ENCODE measurements at places on chromosomes 4 and X.

- no peak for DNase-seq
These were observed 1574.5 kb upstream of the TENM3 start for GRCh38 chr4:180668732-180669131.

DNA sequence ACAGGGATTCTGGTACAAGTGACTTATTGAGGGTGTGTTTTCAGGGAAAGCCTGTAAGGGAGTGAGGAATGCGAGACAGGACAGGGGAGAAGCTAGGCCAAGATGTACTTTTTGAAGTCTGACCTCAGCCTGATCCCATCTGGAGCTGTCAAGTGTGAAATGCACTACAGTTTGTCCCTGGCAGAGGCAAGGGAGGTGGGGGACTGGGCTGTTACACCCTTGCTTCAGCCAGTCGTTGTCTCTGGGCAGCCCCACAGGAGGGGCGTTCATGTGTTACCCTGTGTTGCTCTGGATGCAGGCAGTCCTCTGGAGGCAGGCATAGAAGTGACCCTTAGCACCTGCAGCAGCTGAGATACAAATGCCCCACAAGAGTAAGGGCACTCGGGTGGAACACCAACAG lies 25.8 kb downstream of the PPEF1 start:
- no peak for DNase-seq

DNA sequence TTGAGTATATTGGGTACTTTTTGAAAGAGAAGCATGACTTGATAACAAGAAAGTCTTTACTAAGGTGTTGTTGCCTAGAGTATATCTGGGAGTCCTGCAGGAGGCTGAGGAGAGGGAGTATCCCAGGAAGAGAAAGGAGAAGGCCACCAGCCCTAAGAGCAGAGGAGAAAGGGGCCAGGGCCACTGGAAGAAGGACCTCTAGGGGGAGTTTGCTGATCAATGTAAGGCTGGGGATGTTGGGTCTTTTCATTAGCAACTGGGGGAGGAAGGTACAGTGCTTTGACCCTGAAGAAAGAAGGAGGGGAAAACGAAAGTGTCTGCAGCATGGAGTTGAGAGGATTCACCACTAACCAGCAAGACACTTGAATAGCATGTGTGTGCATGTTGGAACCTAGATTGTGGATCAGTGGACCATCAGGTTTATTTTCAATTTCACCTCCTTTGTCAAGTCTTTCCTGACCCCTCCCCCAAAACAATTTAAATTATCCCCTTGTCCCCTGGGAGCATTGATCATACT lies 4.5 kb downstream of the SMIM9 start:
- DNase-seq, result no peak

- no peak for DNase-seq
These were observed 207.1 kb downstream of the PPP3CA start for GRCh38 chr4:101140228-101140627.

GRCh38 chrX:45003085-45003484 lies 130.1 kb downstream of the KDM6A start:
- DNase-seq, result no peak

DNA sequence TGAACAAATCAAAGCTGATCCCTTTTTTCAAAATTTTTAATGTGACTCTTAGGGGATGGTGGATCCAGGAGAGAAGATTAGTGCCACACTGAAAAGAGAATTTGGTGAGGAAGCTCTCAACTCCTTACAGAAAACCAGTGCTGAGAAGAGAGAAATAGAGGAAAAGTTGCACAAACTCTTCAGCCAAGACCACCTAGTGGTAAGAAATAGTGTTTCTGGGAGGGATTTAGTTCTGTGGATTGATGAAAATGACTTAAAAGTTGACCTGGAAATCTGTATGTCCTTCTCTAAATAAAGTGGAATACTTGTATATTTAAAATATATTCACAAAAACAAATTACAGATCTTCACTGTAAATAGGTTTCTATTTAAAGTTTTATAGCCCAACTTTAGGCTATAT lies 29.2 kb downstream of the NUDT9 start:
- no peak for DNase-seq

DNA sequence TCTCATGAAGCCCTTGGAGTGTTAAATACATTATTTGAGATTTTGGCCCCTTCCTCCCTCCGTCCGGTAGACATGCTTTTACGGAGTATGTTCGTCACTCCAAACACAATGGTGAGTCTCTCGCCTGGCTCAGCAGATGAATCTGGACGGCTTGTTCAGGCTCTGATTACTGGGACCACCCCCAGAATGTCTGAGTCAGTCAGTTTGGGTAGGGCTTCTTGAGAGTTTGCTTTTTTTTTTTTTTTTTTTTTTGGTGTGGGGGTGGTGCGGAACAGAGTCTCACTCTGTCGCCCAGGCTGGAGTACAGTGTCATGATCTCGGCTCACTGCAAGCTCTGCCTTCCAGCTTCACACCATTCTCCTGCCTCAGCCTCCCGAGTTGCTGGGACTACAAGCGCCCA lies 62.4 kb upstream of the MSANTD1 start:
- DNase-seq, result no peak

DNA sequence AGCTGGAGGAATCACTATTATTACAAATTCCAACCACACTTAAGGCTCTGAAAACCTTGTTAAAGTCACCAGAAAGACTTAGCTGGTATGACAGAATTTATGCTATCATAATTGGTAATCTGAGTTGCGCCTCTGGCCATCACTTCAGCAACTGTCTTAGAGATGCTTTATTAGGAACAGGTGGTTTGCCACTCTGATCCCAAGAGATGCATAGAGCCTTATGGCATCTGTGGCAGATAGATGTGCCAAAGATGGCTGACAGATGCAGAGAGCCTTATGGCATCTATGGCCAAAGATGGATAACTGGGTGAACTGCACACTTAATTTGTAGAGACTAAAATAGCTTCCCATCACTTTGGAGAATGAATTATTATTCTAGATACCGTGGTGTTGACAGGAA lies 32.3 kb upstream of the PLAC8 start:
- no peak for DNase-seq

DNA sequence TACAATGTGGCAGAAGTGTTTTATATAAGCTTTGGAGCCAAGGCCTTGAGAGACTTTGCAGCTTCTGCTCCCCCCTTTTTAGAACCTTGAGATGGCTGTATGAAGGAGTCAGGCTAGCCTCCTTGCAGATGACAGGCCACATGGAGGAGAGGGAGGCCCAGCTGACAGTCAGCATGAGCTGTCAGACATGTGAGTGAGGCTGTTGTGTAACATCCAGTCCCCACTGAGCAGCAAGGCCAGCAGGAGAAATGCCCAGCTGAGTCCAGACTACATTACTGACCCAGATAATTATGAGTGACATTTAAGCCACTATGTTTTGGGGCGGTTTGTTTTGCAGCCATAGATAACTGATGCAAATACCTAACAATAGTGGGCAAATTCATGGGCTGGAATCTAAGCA lies 515.3 kb upstream of the ARX start:
- no peak for DNase-seq

DNA sequence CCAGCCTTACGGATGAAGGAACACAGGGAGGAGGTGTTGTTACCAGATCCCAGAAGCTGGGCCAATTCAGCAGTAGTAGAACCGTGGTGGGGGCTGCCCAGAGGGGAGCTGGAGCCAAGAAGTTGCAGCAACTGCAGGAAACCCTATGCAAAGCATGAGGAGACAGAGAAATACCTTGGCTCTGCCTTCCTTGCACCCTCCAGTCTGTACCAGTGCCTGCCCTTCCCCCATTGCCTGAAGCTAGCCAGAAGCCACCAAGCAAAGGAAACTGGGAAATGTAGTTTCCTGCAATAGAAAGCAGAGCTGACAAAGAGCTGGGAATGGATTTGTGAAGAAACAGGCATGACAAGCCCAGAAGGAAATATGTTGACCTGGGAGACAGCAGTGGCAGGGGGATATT lies 108.7 kb upstream of the FUNDC1 start:
- no peak for DNase-seq

- DNase-seq, result no peak
These were observed 33.4 kb upstream of the GPR101 start for GRCh38 chrX:137067147-137067546.

DNA sequence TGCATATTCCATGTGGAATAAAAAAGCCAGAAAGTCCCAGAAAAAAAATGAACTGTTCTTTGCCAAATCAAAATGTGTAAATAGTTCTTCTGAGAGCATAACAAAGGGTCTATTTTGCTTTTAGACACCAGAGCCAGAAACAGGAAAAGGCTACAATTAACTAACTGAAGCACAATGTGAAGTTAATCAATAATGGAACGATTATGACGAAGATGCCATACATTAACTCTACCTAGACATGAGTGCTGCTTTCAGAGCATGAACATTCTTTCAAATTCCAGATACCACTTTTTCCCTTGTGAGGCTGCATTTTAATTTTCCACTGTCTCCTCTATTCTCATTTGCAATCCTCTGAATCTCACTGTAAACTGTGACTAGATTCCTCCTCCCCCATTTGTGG lies 48.7 kb upstream of the PHOX2B start:
- DNase-seq, result no peak

GRCh38 chr4:180587379-180587778 lies 1655.8 kb upstream of the TENM3 start:
- DNase-seq, result no peak

DNA sequence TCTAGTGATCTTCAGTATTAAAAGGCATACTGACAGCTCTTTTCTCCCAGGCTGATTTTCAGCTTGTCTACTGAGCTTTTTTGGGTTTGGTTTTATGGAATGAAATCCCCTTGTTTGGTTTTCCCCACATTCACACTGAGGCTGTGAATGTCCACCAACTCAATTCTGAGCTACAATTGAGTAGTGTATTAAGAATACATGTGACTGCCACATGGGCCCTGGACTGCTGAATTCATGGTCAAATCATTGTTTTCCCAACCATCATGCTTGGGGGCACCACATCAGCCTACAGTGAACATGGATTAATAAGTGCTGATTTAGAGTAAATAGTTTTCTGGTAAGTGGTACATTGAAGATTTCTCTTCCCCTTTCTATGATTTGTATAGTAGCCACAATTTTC lies 32.4 kb downstream of the RTL9 start:
- no peak for DNase-seq

- DNase-seq, result no peak
These were observed 131.9 kb upstream of the GPRIN3 start for GRCh38 chr4:89439533-89439932.

DNA sequence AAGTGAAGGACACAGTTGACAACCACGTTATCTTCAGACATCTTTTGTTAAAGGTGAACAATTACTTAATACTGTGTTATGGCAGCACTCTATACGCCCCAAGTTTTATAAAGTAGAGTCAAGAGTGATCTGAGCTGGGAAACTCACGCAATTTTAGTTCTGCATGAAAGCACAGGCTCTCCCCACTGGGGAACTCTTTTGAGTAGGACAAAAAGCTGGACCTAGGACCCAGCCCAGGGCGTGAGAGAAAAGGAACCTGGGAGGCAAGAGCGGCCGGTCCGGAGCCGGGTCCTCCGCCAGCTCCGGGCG lies 152.6 kb upstream of the SLC4A4 start:
- no peak for DNase-seq

GRCh38 chr4:18250564-18250963 lies 229.0 kb upstream of the LCORL start:
- no peak for DNase-seq

DNA sequence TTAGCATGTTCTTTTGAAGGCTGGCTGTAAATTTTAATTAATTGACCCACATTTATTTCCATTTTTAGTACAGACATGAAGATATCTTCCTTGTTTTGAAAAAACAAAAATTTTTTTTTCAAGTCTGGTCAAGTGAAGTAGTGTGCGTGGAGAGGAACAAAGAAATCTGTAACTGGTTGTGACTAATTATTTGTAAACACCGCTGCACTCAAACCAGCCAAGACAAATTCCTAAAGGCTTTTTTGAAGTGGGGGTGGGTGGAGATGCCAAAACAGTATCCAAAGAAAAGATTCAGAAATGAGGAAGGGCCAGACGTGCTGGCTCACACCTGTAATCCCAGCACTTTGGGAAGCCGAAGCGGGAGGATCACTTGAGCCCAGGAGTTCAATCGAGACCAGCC lies 88.3 kb downstream of the SHROOM2 start:
- no peak for DNase-seq

DNA sequence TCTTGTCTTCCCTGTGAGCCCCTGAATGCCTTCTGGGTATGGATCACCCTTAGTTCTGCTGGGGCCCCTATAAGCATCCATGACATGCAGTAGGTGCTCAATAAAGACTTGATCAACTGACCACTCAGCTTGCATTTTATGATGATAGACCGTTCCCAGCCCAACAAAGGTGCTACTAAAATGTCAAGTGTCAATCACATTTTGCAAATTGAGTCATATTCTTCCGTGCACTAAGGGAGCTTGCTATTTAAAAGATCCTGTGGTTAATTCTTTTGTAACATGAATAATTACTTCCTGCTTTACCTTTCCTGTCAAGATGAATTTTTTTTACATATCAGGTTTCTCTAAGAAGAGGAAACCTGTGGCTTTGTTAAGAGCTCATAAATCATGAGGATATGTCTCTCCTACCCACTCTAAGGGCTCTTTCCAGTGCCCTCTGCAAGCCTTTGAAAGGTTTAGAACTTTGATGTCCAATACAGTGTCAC lies 47.6 kb downstream of the SH3KBP1 start:
- DNase-seq, result no peak

DNA sequence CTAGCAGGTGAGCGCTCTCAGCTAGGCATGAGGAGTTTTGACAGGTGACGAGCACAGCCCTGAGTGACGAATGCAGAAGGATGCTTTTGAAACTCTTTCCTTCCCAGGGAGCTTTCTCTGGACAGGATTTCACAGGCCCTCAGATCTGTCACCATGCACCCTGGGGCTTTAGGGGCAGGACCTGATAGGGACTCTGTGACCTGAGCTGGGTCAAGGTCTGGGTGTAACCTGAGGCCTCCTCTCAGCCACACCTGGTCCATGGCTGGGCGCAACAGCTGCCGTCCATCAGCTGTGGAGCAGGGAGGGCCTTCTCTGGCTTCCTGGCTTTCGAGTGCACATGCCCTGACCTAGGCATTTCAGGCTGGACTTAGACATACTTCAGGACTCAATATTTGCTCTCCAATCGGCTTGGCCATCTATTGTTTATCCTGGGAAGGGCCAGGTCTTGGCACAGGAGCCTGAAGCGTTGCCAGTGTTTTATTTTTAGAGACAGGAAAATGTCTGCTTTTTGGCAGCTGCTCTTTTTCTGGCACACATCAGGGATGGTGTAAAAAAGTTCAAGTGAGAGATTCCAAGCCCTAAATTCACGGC lies 56.4 kb downstream of the C4orf51 start:
- DNase-seq, result no peak

DNA sequence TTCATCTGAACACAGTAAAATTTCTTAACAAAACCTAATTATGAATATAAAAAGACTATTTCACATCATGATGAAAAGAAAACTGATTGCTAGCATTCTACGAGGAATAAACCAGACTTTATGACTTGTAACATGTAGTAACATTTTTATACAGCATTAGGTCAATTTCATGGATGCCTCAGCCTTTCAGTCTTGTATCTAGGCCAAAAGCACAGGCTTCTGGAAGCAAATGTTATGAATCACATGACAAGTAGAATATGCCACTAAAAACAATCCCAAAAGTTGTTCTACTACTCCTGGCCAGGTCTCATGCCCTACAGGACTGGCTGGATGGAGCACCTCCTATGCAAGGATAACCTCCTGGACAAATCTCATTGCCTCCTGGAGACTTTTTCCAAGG lies 101.2 kb downstream of the ARHGAP6 start:
- DNase-seq, result no peak

Measured in activated CD4-positive, alpha-beta T cell treated with anti-CD3 and anti-CD28 coated beads for 1 hour (primary cell).